ENCODE measurements at places on chromosomes 7 and 10. TPM values are rescaled to one million over a fixed set of nuclear protein-coding genes. Genes with fewer than 3 reads are reported as not detected.

The MSS51 gene
- 0.60 TPM for total RNA-seq

The PPP1R17 gene
- not detected for total RNA-seq

The CARD11 gene
- 16.9 TPM for total RNA-seq

The SLC13A1 gene
- not detected for total RNA-seq

The LRMDA gene
- total RNA-seq = 0.07 TPM

The RBAK gene
- total RNA-seq = 12.4 TPM

The PLA2G12B gene
- total RNA-seq = not detected

The ATOH7 gene
- total RNA-seq = not detected

The HK1 gene
- 128 TPM for total RNA-seq

The GATA3 gene
- 0.46 TPM for total RNA-seq

The PDE6C gene
- total RNA-seq = not detected

The RALA gene
- 30.2 TPM for total RNA-seq

The GPC2 gene
- total RNA-seq = 7.4 TPM

The CYP3A7 gene
- not detected for total RNA-seq

The ASIC3 gene
- 0.53 TPM for total RNA-seq

The PRF1 gene
- not detected for total RNA-seq

The NPFFR1 gene
- total RNA-seq = not detected

The TWIST1 gene
- 20.9 TPM for total RNA-seq

GRCh38 chr10:5317547-5318107 is 47.1 kb upstream of the UCN3 start:
- DNase-seq = peak; percentile 95

DNA sequence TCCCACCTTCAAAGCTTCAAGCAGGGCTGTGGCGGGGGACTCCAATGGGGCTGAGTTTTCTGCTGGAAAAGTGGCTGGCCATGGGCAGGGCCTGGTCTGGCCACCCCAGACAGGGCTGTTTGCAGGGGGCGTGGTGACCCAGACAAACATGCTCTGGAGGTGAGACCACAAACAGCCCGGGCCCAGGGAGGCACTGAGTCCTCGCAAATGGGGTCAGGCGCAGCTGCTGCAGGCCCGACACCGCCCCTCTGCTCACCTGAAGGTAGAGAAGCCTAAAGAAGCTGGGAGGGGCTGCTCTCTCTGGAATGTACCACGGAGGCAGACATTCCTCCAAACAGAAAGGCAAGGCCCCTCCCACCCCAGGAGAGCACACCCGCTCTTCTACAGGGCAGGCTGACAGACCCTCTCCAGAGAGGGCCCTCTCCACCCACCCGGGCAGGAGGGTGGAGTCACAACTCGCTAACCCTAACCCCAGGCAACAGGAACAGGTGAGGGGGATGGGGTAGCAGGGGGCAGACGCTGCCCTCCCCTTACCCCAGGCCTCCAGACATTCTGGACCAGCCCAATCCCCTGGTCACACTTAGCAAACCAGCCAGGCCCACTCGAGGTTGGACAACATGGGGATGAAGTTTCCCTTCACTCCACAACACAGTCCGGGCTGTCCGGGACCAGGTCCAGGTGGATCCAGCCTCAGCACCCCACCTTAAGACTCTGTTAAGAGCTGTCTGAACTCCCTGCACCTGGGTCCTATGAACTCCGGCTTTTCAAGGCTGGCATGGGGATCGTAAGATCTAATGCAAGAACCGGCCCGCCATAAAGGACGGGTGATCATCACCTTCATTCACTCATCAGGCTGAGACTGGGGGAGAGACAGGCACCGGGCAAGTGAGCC is 32.3 kb downstream of the OAT start:
- no peak for DNase-seq

DNA sequence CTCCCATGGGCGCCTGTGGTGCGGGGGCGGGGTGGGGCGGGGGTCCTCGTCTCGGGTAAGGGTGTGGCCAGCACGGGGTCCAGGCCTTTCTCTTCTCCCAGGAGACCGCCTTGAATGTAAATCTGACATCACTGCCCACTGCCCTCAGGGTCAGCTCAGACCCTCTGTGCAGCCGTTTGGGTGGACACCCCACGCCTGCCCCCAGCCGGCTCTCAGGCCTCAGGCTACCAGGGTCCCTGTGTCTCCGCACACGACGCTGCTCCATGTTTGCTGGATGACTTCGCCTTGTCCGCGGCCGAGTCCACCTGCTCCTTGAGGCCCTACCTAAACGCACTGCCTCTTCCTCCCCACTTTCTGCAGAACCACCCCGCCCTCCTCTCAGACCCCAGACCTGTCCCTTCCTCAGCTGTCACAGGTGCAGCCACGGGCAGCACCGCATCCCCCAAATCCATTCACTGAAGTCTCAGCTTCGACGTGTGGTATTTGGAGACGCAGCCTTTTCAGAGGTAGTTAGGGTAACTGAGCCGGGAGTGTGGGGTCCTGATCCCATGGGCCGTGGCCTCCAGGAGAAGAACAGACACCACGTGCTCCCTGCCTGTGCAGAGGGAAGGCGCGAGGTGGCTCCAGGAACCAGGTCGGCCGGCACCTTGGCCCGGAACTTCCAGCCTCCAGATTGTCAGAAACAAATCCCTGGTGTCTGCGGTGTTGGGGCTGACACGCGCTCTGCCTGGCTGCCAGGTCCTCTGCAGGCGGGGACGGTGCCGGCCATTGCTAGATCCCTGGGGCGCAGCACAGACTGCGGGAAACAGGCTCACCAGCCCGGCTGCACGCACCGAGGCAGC is 97.4 kb upstream of the DIP2C start:
- DNase-seq = no peak

- DNase-seq = no peak
These were observed 9.6 kb downstream of the PKD1L1 start for GRCh38 chr7:47938574-47939165.

GRCh38 chr10:131790021-131790420 is 110.8 kb upstream of the PPP2R2D start:
- peak; percentile 0 for DNase-seq

DNA sequence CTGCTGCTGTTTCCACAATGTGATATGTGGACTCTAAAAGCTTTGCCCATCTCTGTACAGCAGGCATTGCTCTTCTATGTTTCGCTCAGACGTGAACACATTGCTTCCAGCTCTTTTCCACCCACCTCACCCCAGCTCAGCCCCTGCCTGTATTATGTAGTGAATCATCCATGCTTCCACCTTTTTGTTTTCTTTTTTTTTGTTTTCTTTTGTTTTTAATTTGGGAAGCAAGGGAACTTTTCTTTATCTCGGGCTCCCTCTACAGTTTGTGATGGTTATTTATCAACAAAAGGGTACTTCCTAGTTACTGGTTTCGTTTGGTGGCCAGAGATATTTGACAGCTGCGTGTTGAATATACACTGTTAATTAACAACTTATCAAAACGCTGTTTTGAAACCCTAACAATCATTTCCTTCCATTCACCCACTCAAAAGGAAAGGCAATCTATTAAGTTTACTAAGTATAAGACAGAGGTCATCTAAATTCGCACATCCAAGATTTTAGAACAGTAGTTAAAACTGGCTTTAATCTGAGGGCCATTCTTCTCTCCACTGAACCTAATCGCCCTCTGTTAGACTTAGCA is 127.9 kb upstream of the STK17A start:
- DNase-seq = peak; percentile 67

GRCh38 chr10:62050346-62050892 is 148.9 kb downstream of the ARID5B start:
- no peak for DNase-seq

DNA sequence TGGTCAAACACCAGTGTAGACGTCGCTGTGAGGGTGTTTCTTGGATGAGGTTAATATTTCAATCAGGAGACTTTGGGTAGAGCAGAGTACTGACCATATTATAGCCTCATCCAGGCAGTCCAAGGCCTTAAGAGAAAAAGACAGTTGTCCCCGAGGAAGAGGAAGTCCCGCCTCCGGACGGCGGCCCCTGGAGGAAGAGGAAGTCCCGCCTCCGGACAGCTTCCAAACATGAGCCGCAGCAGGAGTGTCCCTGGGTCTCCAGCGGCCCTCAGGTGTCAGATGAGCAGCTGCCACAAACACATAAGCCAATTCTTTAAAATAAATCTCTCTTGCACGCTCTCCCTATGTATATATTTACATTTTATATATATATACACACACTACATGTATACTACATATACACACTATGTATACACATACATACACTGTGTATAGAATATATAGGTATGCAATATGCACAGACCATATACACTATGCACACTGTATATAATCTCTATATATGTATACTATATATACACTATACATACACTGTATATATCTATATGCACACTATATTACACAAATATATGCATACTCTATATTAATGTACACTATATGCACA is 37.5 kb downstream of the PWWP2B start:
- no peak for DNase-seq

- no peak for DNase-seq
These were observed 126.4 kb upstream of the RSU1 start for GRCh38 chr10:16943295-16944285.

DNA sequence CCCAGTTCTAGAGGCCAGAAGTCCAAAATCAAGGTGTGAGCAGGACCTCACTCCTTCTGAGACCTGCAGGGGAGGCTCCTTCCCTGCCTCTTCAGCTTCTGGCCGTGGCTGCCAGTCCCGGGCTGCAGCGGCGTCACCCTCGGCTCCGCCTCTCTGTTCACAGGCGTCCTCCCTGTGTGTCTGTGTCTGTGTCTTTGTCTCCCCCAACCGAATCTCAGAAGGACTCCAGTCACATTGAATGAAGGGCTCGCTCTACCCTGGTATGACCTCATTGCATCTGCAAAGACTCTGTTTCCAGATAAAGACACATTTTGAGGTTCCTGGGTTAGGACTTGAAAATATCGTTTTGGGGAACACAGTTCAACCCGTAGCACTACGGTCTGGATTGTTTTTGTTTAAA is 33.1 kb upstream of the GALNT11 start:
- peak; percentile 60 for DNase-seq

GRCh38 chr10:88386821-88387773 is 196.0 kb downstream of the RNLS start:
- DNase-seq = peak; percentile 83

DNA sequence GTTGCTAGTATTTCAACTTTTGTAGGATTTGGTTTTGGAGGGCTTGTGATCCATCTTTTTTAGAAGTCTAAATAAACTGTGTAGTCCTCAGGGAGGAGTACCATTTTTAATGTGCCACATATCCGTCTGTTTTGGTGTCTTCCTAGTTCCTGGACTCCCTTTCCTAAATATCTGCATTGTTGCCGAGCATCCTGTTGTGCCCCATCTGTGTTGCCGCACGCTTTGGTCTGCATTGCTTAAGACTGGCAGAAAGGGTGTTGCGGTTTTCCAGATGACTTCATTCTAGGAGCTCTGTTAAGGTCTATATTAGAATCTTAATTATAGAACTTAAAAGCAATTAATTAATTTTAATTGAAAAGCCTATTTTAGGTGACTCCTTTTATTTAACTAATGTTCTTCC is 49.4 kb downstream of the RBM33 start:
- DNase-seq = no peak

GRCh38 chr7:33258491-33258951 is 129.2 kb downstream of the BBS9 start:
- no peak for DNase-seq

- DNase-seq = peak; percentile 14
These were observed 4.7 kb downstream of the TMEM236 start for GRCh38 chr10:17756557-17757217.

GRCh38 chr7:67758551-67758950 is 761.9 kb downstream of the TYW1 start:
- DNase-seq = no peak

DNA sequence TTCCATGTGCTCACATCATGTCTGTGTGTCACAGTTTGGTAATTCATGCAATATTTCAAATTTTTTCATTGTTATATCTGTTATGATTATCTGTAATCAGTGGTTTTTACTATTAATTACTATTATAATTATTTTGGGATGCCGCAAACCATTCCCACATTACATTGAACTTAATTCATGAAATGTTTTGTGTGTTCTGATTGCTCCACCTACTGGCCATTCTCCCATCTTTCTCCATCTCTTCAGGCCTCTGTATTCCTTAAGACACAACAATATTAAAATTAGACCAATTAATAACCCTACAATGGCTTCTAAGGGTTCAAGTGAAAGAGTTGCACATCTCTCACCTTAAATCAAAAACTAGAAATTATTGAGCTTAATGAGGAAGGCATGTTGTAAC is 398.5 kb downstream of the PCDH15 start:
- no peak for DNase-seq

- no peak for DNase-seq
These were observed 59.1 kb downstream of the STK32C start for GRCh38 chr10:132248455-132249225.

Data from A172 (cell line).